ENCODE measurements at places on chromosomes 12 and 14.

GRCh38 chr14:51573607-51574006 is 78.1 kb upstream of the FRMD6 start:
- no peak for DNase-seq

DNA sequence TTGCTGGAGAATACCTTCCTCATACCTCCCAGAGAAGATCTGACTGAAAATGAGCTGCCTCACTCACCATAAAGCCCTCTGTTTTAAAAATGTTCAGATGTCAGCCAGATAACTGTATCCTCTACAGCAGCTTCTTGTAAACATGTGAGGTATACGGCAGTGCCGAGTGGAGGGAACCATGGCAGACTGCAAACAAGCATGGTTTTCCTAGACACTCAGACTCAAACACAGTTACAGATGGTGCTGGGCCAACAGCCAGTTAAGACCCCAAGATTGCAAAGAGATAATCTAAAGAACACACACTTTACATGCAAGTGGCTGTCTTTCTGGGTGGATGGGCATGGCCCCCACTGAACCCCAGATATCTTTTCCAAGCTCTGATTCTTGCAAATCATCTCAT is 16.6 kb upstream of the CCDC177 start:
- no peak for DNase-seq

DNA sequence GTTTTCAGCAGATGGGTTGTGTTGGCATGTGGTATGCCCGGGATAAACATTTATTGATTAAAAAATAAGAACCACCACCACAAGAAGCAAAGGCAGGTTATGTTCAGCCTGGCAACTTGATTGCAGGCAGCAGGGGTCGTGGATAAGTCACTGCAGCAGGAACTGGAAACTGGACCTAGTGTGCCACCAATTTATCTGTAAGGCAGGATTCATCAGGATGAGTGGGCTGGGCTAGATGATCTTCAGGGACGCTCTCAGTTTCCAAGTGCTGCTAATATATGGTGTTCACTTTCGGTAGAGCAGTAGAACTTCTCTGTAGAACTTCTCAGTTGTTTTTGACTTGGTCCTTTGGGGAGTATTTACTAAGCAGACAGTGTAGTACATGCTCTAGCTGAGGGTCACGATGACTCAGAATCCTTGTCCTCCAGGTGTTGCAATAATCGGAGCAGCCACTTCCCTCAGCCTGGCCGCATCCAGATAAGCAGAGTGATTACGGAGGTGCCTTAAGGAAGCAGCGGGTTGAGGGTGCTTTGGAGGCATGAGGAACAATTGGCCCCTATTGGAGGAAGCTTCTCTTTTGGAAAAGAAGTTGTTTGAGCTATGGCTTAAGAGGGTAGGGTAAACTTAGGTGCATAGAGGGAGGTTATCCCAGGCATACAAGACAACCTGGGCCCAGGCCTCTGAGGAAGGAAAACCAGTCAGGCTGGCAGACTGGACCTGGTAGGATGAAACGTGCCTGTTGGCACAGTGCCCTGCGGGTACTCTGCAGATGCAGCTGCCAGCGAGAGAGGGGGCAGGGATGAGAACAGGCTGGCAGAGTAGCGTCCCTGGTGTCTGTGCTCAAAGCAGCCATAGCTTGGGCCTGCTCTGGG is 104.0 kb downstream of the GPR135 start:
- DNase-seq = peak; percentile 94

DNA sequence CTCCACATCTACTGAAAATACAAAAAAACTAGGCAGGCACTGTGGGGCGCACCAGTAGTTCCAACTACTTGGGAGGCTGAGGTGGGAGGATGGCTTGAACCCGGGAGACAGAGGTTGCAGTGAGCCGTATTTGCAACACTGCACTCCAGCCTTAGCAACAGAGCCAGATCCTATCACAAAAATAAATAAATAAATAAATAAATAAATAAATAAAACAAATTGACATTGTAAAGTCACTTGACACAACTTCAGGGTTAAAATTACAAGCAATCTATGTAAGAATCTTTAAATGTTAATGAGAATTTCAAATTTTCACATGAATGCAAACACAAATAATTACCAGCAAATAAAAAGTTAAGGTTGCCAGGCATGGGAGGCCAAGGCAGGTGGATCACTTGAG is 11.1 kb downstream of the ATXN2 start:
- no peak for DNase-seq

DNA sequence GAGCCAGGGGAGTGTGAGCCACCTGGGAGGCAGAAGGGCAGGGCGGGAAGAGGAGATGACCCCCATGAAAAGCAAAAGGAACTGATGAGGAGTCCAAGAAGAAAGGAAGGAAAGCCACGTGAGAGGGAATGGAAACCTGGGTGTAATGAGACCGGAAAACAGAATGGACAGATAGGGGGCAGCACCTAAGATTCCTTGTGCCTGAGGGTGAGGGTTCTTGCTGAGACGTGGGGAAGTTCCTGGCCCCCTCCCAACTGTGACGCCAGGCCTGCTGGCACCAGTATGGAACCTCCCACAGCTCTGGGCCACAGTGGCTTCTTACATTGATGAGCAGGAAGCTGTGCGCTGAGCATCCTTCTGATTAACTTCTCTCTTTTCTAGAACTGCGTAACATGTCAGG is 30.8 kb downstream of the TTC7B start:
- DNase-seq = no peak

DNA sequence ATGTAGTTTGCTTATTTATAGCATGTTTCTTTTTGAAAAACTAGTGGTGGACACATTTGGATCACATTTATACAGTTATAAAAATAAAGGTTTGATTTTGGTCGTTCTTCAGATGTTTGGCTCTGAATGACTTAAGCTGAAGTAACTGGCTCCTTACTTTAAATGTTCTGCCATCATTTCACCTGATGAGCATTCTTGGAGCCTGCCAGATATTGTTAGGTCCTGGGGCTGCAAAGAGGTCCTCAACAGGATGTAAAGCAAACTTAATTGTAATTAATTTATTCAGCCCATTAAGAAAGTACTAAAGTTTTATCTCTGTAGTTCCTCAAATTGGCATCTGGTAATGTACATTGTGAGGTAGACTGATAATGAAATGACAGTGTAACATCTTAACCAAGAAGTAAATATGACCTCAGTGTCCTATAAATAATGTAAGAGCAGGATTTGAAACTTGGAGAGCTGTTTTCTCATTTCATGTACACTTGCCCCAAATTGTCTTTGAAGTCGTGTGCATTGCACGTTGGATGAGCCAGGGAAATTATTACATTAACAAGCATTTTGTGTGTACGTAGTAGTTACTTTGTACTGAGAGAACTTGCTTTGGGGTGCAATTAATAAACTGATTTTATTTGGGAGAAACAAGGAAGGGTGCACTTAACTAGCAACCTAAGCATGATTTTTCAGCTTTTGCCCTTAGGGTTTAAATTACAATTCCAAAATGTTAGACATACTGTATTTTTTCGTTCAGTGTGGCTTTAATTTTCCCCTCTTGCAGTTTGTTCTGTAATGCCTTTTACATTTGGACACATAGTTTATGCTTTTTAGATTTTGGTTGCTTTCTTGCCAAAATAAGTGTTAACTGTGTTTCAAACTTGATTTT is 7.5 kb downstream of the EIF5 start:
- DNase-seq = no peak

GRCh38 chr14:34359420-34360117 is 102.5 kb downstream of the SPTSSA start:
- no peak for DNase-seq

DNA sequence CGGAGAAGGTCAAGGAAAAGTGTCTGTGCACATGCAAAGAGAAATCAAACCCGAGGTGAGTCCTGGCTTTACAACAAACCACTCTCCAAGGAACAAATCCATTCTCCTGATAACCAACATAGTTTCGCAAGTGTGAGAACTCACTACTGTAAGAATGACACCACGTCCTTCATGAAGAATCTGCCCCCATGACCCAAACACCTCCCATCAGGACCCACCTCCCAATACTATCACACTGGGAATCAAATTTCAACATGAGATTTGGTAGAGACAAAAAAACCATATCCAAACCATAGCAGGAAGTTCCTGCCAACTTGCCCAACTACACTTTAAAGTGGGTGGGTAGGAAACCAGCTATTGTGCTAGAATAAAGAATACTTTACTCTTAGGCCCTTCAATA is 2.4 kb upstream of the ERC1 start:
- DNase-seq = no peak

DNA sequence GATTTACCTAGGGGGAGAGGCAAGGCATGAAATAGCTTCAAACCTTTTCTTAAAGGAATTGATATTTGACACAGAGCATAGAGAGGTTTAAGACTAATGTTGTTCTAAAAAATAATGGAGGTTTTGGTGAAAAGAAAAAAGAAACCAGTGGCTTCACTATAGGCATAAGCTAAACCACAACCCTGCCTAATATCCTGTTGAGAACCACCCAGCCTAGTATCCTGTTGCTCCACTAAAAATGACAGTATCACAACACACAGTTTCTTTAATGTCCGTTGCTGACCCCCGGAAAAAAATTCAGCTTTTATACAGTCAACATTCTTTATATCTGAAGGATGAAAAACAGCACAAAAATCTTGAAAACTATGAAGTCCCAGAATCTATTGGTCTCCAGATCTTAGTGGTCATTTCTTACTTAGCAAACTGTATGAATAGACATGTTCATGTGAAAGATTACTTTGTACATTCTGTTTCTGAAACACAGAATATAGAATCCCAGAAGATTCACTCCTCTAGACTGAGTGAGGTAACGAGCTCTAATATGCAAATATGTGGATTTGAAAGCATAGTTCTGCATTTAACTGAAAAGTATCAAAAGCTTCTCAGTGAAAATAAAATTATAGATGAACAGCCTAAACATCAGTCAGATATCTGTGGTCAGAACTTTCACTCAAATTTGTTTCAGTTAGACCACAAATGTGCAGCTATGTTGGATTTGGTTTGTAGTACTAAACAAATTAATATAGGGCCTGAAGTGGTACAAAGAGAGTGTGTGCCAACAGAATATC is 40.5 kb downstream of the GALC start:
- no peak for DNase-seq

- DNase-seq = no peak
Measured at GRCh38 chr14:74904635-74905503, 18.2 kb downstream of the RPS6KL1 start.
